ENCODE measurements at places on chromosomes 3 and 15.

GRCh38 chr3:127589600-127590281 lies 792 bp downstream of the TPRA1 start:
- DNase-seq, result no peak

GRCh38 chr15:93314245-93314644 lies 225.2 kb upstream of the RGMA start:
- DNase-seq, result no peak

- DNase-seq, result no peak
Observed at GRCh38 chr3:148243609-148244008, 454.1 kb upstream of the AGTR1 start.

- DNase-seq, result no peak
Observed at GRCh38 chr15:93144463-93145236, 55.6 kb upstream of the RGMA start.

GRCh38 chr3:30643763-30644462 lies 37.5 kb downstream of the TGFBR2 start:
- DNase-seq, result no peak

DNA sequence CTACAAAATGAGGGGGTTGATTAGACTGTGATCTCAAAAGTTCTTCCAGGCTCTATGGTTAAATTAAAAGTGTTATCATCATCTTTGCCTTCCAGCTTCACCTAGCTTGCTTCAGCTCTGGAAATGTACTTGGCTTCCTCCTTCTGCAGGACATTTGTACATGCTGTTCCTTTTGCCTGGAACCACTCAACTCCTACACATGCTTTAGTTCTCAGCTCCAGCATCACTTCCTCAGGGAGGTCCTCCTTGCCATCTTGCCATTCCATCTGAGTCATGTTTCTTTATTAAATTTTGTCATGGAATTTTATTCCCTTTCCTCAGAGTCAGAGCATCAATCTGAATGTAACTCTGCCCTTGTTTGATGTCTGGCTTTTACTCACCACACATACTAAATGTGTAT lies 158.6 kb upstream of the FEZF2 start:
- DNase-seq, result no peak

GRCh38 chr3:157231071-157231470 lies 71.1 kb upstream of the CCNL1 start:
- no peak for DNase-seq
